NCI-H446 treated with DMSO at 0.1 percent for 48 hours (cell line): ENCODE measurements at places on chromosomes 4 and X.

GRCh38 chr4:115152965-115153364 is 39.5 kb upstream of the NDST4 start:
- no peak for DNase-seq

- no peak for DNase-seq
These were observed 50.5 kb upstream of the MAGEC3 start for GRCh38 chrX:141787655-141788054.

- no peak for DNase-seq
These were observed 22.0 kb downstream of the RGS12 start for GRCh38 chr4:3314706-3315260.

- DNase-seq = no peak
These were observed 55.4 kb downstream of the MAML3 start for GRCh38 chr4:140098455-140099160.

DNA sequence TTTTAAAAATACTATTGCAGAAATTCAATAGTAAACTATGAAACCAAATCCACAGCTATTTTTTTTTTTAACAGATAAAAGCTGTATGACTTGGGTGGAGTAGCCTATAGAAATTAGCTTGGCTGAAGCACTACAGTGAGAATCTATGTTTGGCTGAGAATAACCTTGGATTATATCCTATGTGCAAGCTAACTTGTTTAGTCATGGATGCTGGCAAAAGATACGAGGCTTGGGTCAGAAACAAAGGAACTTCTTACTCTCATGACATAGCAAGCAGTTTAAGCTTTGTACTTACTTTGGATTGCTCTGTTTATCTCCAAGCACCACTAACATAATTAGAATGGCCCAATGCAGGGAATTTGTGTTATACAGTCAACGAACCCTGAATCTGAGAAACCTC is 119.2 kb upstream of the GRID2 start:
- DNase-seq = no peak

DNA sequence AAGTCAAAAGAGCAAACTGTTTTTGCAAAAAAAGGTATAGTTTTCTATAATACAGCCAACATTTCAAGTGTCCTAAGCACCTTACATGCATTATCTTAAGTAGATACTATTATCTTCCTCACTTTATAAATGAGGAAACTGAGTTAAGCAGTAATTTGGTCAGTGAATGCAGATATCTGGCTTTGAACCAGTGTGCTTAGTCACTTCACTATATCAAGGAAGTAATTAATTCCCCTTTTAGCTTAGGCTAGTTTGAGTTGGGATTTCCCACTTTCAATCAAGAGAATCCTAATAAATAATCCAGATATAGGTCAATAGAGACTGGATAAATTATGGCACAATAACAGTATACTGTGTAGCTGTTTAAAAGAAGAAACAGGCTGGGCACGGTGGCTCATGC is 14.8 kb downstream of the SPINK2 start:
- DNase-seq = no peak

DNA sequence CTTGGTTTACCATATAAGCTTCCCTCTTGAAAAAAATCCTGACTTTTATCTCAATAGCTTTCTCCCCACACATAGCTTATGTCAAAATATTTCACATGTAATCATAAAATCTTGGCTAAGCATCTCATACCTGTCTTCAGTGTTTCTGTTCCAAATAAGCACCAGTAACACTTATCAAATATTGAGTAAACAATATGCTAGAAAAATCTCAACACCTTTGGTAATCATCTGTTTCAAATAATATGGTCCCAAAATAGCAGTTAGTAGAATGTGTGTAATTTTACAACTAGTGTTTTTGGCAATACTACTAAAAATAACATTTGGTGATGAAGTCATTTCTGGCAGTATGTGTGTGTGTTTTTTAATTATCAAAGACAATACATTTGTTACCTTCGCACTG is 2138.2 kb downstream of the PCDH7 start:
- DNase-seq = no peak

- no peak for DNase-seq
These were observed 31.5 kb downstream of the QDPR start for GRCh38 chr4:17480210-17480927.

DNA sequence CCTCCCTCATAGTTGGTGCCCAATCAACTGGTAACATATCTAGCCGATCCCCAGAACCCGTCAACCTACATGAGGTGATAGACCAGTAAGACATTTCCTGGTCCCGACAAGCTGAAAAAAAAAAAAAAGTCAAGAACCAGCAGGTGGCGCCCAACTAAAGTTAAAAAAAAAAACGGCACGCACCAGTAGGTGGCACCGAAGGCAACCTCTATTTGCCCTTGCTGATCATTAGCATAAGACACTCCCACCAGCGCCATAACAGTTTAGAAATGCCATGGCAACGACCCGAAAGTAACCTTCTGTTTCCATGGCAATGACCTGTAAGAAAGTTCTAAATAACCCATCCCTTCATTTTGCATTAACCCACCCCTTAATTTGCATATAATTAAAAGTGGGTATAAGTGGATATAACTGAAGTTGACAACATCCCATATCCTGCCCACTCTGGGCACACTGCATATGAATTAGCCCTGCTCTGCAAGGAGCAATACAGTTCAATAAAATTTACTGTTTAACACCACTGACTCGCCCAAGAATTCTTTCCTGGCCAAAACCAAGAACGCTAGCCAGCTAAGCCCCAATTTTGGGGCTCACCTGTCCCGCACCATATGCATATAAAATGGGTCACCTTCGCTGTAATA is 83.9 kb upstream of the SPANXB1 start:
- DNase-seq = peak; percentile 9

DNA sequence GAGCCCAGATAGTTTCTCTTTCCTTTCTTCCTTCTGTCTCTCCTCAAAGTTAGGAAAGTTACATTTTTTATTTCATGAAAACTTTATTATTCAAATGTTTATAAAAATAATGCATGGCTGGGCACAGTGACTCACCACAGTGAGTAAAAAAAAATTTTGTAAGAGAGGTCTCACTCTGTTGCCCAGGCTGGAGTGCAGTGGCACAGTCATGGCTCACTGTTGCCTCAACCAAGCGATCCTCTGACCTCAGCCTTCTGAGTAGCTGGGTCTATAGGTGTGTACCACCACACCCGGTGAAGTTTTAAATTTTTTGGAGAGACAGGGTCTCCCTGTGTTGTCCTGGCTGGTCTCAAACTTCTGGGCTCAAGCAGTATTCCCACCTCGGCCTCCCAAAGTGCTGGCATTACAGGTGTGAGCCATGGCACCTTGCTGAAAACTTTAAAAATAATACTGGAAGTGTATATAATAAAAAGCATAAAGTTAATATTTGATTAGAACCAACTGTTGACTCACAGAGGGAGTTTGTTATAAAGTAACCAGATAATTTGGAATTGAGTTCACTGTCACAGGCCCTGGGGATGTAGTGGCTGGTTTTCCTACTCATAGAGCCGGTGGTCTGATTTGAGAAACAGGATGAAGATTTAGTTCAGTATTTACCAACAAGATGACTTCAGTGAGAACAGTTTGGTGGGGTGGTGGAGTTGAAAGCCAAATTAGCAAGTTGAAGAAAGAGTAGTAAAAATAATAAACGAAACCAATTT is 18.0 kb downstream of the CMC4 start:
- no peak for DNase-seq

GRCh38 chrX:34655501-34656455 is 1.3 kb downstream of the TMEM47 start:
- no peak for DNase-seq

DNA sequence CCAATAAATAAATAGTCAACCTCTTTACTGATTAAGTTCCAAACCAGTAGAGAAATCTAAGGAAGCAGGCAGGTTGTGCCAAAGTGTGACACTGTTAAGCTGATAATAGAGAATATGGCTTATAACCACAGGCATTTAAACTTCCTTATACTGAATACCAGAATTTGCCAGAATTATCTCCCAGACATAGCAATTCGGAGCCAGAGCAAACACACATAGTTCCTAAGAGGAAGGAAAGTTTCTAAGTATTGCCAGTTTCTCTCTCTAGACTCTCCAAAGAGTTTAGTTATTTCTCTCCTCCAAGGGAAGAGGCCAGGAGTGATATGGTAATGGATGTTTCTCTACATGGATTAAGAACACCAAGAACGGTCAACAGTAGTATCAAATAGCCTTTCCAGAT is 191.7 kb upstream of the CPEB2 start:
- no peak for DNase-seq

DNA sequence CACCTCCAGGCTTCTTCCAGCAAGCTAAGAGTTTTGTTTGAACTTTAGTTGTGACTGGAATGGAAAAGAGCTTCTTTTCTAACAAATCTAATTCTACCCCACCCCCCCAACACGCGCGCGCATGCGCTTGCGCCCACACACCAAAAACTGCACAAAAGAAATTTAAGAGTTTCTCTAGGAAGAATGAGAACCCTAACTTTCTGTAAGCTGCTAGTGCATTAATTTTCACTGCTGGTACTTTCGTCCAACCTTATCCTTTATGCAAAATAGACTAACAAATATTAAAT is 9.0 kb upstream of the INTU start:
- DNase-seq = no peak

- DNase-seq = no peak
These were observed 31.1 kb downstream of the BMP15 start for GRCh38 chrX:50941638-50942037.

- no peak for DNase-seq
These were observed 368.0 kb downstream of the GBA3 start for GRCh38 chr4:23060776-23061175.

DNA sequence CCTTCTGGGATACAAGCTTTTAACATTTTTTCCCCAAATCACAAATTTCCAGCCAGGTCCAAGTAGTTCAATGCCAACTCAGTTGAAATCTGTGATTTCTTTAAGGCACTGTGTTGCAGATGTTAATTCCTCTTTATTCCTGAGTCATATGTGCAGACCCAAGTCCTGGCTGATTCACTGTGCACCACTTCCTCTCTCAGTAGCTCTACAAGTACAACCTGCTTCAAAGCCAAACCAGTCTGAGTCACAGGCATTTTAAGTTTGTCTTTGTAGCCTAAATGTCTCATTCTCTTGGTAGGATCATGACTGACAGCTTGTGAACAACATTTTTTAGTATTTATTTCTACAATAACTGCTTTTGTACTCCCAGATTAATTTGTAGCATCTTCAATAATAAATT is 165.6 kb upstream of the S100G start:
- DNase-seq = no peak

DNA sequence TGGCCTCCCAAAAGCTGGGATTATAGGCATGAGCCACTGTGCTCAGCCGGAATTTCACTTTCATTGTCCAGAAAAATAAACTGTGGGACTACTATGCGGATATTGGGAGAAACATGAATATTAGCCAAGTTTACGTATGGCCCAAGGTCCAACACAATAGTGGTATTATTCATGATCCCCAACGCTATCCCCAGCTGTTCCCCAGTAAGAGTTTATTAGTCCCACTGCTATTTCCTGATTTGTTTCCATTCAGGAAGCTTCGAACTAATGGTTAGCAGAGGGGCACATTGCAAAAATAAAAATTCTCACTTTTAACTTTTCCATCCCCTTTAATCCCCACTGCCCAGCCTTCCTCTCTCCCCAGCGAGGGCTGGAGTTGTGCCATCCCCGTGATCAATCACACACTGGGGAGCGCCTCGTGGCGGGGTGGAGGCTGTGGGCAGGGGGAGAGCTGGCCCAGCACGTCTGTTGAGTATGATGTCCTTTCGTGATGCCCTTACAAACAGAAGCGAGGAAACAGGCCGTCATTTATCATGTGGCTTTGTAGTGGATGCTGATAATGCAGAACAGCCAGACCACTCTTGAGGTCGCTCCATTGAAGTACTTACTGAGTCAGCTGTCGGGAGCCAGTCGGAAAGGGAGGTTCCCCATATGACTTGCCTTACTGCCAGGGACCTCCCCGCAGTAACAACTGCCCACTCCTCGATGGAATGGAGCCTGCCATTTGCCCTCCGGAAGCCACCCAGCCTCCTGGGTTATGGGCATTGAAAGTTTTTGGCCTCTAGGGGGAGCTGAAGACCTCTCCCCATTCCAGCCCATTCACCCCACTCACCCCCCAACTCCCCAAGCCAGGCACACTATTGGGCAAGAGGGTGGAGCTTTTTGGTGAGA is 117.0 kb downstream of the KDR start:
- DNase-seq = no peak

DNA sequence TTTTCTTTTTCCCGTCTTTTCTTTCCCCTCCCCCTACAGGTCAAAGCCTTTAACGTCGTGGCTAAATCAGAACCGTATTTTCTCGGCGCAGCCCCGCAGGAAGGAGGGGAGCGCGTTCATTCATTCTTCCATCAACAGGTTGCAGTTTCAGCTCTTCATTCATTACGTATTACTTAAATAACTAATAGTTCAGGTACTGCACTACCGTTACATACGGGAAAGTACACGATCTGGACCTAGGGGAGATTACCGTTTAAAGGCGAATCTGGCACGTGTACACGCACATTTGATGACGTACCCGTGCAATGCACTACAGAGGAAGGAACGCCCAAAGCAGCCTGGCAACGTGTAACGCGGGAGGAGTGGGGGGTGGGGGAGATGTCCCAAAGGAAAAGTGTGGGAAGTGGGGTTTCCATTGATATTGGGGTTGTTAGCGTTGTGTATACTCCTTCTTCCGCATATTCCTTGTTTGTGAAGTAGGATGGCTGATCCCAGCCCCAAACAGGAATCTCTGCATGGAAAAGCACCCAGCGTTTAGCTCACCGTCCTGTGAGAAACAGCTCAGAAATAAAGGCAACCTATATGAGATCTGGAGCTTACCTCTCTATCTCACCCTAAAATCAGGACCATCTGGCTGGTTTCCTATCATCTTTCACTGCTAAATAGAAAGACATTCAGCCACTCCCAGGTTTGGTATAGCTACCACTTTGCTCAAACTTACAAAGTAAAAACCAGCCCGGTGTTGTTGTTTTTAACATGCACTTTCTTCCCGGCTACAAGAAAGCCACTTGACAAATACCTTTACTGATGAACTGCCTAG is 585 bp upstream of the SEC24D start:
- DNase-seq = peak; percentile 35

GRCh38 chrX:48737940-48738339 is 23.6 kb upstream of the GLOD5 start:
- DNase-seq = no peak

DNA sequence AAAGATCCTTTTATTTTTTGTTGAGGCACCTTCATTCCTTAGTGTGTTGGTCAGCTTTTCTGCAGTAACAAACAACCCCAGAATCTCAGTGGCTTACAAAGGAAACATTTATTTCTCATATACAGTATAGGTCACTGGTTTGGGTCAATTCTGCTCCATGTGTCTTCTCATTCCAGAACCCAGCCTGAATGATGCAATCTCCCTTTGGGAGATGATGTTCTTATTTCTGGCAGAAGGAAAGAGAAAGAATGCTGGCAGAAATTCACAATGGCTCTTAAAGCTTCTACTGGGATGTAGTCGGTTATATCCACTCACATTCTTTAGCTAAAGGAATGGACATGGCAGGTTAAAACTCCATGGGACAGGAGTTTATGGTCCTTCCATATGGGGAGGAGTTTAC is 42.3 kb downstream of the IDS start:
- no peak for DNase-seq

DNA sequence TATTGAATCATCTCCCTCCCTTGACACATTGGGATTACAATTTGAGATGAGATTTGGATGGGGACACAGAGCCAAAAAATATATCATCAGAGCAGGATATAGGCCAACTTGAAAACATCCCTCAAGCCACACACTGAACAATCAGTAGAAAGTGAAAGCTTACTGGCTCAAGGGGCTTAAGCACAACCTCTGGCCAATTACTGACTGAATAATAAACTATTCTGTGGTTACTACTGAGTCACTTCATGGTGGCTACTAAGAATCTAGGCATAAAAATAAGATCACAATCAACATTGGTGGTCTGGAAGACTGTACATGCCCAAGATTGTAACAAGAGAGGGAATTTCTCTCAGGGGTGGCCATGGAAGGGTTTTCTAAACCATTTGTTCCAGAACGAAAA is 27.4 kb upstream of the GPR174 start:
- no peak for DNase-seq
